ENCODE measurements at places on chromosomes 16 and 17. TPM values are rescaled to one million over a fixed set of nuclear protein-coding genes. Genes with fewer than 3 reads are reported as not detected.

ZNF747 gene
- 22.5 TPM for total RNA-seq

CTRB2 gene
- not detected for total RNA-seq

ACSM2A gene
- total RNA-seq: not detected

CACNG5 gene
- not detected for total RNA-seq

SULT1A2 gene
- total RNA-seq: not detected

SLC6A2 gene
- total RNA-seq: 2.3 TPM

DNA sequence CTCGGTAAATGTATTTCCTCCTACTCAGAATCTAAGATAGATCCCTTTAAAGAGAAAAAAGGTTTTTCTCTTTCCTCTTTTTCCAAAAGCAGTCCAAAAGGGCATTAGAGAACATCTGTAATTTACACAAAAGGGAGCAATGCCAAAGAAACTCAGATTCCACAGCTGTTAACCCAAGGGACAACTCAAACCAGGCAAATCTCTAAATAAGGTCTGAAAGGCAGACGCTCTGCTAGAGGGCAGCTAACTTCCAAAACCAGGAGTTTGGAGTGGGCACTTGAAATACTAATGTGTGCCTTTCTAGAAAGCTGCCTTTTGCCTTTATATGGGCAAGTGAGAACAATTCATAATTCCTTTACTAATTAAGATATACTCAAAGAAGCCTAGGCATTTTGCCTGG is 435.7 kb downstream of the ZFHX3 start:
- no peak for DNase-seq

DNA sequence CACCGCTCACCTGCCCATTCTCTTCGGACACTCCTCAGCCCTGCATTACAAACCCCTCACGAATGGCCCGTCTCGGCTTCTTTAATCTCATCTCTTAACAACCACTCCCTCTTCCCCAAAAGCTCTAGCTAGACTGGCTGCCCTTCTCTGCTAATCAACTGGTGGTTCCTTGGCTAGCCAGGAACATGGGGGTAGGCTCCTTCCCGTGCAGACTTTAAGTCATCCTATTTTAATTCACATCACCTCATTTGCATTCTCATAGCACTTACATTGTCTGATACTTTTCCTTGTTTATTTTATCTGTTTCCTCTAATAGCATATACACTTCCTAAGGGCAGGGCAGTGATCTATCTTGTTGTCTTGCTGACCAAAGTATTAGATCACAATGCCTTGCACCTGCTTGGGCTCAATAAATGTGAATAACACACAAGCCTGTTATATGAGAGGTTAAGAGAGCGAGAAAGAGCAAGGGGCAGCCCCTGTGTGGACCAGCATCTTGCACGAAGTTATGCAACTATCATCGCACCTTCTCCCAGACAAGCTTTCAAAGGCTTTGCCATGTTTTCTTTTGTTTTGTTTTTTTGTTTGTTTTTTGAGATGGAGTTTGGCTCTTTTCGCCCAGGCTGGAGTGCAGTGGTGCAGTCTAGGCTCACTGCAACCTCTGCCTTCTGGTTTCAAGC is 9.8 kb downstream of the TP53 start:
- no peak for DNase-seq

DNA sequence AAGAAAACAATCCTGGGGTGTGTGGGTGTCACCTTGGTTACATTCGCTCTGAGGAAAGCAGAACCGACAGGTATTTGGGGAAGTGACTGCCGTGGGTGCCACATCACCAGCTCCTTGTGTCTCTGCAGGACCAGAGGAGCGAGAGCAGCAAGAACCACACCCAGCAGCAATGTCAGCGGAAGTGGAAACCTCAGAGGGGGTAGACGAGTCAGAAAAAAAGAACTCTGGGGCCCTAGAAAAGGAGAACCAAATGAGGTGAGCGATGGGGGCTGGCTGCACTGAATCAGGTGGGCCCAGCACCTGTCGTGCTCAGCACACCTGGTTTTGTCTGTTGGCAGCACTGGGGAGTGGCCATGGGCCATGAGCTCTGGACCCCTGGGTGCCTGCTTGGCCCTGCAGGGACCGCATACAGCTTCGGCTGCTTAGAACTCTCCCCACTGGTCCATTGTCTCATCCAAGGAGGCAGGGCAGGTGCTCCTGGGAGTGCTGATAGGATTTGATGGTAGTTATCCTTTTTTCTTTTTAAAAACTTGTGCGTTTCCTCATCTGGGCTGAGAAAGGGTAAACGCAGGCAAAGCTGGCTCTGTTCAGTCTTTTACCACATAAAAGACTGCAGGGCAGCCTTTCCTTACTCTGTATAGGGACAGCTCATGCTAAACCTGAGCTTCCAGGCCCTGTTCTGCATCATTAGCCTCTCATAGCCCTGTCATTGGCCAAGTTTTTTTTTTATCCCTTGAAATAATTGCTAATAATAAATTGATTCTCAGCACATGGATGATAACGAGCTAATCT is 29.4 kb downstream of the HMOX2 start:
- no peak for DNase-seq

DNA sequence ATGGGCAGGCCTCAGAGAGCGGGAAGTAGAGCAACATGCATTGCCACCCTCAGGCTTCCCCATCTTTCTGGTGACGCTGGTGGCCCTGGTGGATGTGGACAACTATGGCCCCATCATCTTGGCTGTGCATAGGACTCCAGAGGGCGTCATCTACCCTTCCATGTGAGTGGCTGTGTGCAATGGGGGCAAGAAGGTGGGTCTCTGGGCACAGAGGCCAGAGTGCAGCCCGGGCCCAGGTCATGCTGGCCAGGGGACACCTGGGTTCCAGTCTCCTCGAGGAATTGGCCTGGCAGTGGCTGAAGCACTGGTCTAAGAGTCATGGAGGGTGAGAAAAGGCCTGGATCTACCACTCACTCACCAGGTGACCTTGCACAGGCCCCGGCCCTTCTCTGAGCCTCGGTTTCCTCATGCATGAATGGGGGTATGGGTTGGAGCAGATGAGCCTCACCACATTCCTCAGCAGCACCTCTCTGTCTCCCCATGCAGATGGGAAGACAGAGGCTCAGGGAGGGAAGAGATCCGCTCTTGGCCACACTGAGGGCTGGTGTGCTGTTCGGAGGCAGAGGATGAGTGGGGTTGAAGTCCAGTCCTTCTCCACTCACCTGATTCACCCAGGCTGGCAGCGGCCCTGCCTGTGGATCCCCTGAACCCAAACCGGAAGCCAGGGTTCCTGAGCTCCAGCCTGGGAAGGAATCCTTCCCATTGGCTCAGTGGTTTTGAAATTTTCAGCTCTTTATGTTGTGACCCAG is 7.2 kb upstream of the ADGRG3 start:
- DNase-seq: no peak

DNA sequence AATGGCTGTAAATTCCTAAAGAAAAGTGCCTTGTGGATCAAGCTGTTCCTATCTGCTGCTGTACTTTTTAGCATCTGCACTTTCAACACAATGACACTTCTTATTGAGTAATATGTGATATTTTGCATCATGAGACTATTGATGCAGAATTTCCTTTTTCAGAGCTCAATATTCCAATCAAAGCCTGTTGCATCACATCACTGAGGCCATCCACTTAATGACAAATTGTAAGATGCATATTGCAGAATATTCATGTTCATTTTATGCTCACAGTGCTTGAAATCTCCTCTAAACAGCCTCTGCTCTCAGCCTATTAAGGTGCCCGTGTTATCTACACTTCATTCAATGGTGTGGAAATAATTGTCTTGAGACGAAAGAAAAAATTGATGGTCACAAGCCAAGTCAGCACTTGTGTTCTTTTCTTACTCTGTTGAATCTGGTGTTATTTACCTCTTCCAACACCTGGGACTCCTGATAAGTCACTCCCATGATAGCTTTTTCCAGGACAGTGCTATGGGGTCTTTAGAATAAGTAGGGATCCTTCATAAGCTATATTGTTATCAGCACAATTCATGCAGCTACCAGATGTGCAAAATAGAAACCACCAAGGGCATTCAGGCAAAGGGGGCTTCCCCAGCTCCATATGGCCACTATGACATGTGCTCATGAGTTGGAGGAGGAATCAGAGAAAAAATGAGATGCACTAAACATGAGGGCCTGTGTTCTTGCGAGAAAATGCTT is 9.3 kb upstream of the SKAP1 start:
- no peak for DNase-seq

- no peak for DNase-seq
These were observed 17.6 kb downstream of the MAPK8IP3 start for GRCh38 chr16:1723450-1724147.

DNA sequence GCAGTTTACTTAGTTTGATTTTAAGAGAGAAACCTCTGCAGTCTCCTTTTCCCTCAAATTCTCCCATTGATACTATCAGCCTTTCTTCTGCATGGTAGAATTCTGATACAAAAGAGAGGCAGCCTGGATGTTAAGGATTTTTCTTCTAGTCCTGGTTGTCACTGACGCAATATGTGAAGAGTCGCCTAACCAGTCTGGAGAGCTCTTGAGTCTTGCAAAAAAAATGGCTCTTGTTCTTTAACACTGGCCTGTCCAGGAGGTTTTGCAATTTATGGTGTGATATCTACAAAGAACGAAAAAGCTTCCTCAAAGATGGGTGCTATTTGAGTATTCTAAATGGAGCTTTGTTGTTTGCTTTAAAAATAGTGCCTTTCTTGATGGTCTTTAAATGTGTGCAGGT is 28.9 kb downstream of the COX10 start:
- DNase-seq: no peak

- DNase-seq: no peak
These were observed 22.7 kb upstream of the ASGR2 start for GRCh38 chr17:7137171-7137943.

GRCh38 chr17:5941258-5941657 is 128.9 kb upstream of the WSCD1 start:
- no peak for DNase-seq

DNA sequence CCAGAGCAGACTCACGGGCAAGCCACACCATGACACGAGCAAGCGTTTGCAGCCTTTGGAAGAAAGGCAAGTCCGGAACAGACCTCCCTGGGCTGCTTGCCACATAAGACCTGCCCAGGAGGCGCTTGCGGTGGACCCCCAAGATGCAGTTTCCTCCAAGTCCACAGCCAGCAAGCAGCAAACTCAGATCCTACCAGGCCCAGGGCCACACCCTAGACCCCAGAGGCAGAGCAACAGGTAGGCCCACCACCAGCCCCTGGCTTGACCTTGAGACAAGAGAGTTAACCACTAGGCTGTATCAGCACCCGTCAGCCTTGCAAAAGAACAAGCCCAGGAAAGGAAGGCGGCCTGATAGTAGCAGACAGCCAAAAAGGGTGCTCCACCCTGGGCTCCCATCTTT is 2.3 kb downstream of the FAAP100 start:
- no peak for DNase-seq

DNA sequence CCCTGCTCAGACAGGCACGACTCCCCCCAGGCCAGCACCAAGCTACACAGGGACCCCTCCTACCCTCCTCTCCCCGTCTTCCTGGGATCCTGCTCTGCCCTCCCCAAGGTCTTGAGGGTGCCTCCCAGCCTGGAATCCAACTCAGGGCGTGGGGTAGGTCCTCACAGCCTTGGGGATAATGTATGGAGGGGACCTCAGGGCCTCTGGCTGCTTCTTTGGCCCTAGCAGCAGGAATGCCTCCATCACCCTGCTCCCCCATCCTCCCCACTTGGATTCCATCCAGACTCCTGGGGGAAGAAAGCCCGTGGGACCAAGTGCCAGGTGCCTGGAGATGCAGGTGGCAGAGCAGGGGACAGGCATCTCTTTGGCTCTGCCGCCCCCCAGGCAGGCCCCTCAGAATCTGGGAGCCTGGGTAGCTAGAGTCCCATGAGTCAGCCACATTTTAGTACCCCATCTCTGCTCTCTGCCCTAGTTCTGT is 10.7 kb upstream of the STAC2 start:
- no peak for DNase-seq

- DNase-seq: no peak
These were observed 21.4 kb downstream of the ZDHHC7 start for GRCh38 chr16:84989749-84990620.

DNA sequence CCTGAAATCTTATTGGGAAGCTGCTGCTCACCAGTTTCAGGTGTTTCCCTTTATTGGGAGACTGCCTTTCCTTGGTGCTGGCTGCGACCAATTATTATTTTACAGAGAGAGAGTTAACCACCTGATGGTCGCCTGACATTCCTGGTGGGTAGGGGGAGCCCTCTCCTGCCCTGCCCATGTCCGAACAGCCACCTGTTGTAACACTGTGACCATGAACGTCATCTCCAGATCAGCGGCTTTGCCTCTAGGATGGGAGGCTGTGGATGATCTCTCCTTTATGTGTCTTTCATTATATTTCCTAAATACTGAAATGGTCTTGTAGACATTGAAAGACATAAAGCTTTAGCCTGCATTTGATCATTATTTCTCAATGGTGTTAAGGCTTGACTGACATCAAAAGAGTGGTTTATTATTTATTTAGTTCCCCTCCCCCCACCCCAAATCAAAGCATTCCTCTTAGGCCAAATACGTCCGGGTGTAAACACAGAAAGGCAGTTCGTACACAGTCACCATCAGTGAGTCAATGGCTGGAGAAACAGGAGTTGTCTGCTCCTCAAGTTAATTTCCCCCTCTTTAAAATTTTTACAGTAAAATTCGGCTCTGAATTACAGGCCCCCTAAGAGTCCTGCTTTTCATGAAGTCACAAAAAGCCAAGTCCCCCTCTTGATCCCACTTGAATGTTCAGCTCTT is 57.8 kb upstream of the CACNG5 start:
- no peak for DNase-seq

DNA sequence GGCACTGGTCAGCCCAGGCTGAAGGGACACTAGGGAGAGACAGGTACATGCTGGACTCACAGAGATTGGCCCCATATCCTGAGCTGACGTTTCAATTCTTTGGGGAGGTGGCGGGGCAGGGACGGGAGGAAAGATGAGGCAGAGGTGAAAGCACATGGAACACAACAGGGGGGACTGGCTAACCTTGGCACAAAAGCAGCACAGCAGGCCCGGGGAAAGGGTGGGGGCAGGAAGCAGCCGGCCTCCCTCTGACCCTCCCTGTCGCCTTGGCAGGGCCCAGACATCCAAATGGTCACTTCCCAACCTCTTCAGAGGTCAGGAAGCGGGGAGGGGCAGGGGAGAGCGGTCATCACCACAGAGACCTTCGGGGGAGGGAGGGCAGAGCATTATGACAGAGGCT is 6.6 kb downstream of the VAT1 start:
- DNase-seq: peak; percentile 89

- no peak for DNase-seq
These were observed 379 bp downstream of the SNX29 start for GRCh38 chr16:11976850-11977375.

DNA sequence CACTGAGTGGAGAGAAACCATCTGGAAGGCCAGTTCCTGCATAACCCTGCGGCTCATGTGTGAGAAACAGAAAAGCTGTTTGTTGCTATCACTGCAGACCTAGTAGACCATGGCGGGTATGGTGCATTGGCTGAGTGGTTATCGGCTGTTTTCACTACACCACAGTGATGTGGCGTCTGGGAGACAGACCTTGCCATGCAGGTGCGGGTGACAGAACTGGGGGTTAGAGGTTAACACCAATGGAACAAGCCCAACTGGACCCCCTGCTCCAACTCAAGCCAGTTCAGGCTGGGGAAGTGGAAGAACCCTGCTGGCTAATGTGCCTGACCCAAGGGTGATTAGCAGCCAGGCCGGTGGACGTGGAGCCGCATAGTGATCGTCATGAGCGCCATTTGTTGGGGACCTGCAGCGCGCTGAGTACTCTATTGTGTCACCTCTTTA is 91.9 kb downstream of the IRF8 start:
- DNase-seq: no peak

- DNase-seq: no peak
These were observed 31.4 kb downstream of the ASGR1 start for GRCh38 chr17:7147772-7148171.

GRCh38 chr17:6555331-6556120 is 829 bp downstream of the PITPNM3 start:
- no peak for DNase-seq

All from lower leg skin (tissue), 4 donors.